ENCODE measurements at places on chromosomes 11 and 22.

- DNase-seq: no peak
Observed at GRCh38 chr11:104129145-104129544, 34.8 kb downstream of the PDGFD start.

DNA sequence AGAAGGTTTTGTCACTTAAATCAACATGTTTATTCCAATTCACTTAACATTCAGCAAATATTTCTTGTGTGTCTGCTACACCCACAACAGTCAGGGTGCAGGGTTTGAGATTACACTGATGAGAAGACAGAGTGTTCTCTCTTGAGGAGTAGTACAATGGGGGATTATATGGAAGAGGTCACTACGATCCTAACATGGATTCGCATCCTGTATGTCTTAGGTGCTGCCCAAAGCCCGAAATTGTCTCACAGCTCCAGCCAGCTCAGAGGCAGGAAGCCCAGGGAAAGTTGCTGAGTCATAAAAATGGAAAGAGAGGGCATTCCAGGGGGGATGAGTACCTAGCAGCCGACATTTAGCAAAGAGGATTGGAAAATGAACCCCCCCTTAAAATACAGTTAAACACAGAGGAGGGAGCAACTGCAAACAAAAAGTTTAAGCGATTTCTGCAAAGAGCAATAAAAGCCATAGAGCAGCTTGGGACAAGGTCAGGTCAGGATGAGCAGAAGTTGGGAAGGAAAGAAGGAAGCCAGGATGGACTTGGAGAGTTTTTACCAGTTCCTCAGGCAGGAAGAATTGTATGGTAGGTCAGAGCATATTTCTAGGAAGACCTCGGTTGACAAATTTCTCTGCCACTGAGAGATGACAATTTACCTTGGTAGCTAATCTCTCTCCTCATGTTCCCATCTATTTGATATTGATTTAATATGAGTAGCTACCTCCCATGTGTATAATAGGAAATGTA, 49.5 kb downstream of the IGLL5 start:
- no peak for DNase-seq

DNA sequence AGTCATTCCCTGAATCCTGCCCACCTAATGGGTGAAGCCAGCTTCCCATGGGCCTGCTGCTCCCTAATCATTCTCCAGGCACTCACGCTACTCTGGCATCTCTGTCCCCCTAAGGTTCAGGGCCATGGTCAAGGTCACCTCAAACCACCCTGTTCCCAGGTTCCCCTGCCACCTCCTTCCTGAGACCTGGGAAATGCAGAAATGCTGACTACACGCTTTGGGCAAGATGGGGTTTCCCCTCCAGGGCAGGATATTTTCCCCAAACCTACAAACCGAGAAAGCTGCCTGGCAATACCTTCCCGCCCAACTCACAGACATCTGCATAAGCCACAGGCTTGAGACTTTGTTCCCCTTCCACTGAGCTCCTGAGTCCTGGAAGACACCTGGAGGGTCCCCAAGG, 97.6 kb downstream of the FEZ1 start:
- DNase-seq: no peak

GRCh38 chr11:66070604-66071380, 720 bp downstream of the PACS1 start:
- DNase-seq: no peak

DNA sequence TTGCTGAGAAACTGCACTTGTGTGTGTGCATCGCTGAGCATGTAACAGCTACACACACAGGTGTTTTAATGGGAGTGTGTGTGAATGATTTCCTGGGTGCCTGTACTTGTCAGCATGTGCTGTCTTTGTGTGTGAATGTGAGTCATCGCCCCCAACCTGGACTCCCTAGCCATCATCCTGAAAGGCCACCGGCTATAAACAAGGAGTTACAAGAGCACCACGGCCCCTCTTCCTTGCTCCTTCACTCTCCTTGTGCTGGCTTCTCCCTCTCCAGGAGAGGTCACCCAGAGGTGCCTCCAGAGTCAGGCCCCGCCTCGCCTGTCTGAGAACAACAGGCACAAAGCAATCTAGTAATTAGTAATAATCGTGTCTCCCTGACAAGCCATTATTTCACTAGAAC, 419.2 kb downstream of the BUD13 start:
- peak; percentile 66 for DNase-seq

GRCh38 chr11:132125988-132126871, 755.8 kb downstream of the NTM start:
- DNase-seq: peak; percentile 64

GRCh38 chr22:34414467-34415440, 494.5 kb upstream of the LARGE1 start:
- no peak for DNase-seq

DNA sequence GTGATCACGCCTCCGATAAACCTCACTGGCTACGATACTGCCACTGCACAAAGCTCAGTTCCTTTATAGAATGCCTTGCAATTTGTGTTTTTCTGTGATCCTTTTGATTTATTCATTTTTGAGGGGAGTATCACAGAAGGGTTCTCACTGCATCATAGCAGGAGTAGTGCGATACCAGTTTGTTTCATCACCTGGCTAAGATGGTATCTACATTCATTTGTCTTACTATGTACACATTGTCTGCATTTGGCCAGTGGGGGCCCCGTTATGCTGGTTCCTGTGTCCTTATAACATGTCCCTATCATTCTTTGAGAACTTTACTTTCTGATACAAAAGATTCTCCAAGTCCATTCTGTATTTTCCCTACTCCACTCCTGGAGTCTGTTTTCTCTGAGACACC, 44.6 kb downstream of the APLP2 start:
- no peak for DNase-seq

DNA sequence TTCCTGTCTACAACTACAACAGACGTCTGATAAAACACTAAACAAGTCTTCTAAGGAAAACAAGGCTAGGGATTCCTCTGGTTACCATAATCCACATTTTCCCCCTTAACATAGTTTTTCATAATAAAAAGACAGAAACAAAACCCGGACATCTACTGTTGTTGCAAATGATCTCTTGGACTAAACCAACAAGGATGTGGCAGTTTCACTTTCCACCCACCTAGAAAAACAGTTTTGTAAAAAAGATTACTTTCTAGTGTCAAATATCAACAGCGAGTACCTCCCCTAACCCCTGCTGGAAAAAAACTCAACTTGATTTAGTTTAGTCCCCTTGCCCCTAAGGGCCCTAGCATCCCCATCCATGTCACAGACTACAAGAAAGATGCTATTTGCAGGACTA, 5.4 kb downstream of the GNG3 start:
- DNase-seq: no peak

DNA sequence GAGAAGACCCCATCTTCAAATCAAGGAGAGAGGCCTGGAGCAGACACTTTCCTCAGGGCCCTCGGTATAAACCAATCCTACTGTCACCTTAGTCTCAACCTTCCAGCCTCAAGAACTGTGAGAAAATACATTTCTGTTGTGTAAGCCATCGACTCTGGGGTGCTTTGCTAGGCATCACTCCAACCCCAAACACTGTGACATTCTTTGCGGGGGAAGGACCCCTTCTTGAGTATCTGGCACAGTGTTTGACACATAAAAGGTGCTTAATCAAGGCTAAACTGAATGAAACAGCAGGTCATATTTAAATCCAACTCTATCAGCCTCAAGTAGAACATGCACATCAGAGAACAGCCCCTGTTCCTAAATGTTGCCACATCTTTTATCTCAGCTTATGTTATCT, 558.1 kb downstream of the INSC start:
- no peak for DNase-seq

DNA sequence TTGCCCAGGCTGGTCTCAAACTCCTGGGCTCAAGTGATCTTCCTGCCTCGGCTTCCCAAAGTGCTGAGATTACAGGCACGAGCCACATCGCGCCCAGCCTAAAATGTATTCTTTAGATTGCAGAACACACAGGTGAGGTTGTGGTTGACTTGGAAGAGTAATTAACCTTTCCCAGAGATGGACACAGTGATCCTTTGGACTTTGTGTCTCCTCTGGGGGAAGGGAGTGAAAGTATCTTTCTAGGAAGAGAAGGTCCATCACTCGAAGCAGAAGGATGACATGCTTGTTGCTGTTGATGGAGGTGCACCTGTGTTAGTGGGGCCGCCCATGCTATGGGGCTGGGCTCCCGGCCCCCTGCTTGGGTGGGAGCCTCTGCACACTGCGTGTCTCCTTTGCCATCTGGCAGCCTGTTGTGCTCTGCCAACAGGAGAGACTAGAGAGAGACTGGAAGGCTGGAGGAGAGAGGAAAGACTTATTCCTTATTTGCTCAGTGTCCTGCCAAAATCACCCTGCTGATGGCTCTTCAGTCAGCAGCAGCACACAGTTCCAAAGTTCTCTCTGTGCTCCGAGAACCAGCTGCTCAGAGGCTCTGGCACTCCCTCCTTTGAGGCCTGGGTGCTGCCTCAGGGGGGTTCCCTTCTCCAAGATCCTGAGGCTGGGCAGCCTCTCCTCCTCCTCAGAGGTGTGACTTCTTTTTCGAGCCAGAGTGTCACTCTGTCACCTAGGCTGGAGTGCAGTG, 33.1 kb upstream of the CYB5R3 start:
- DNase-seq: no peak

- peak; percentile 31 for DNase-seq
Observed at GRCh38 chr11:46948378-46949131, 12.0 kb downstream of the CSTPP1 start.

- DNase-seq: no peak
Observed at GRCh38 chr11:29272019-29272654, 744.7 kb downstream of the KCNA4 start.

DNA sequence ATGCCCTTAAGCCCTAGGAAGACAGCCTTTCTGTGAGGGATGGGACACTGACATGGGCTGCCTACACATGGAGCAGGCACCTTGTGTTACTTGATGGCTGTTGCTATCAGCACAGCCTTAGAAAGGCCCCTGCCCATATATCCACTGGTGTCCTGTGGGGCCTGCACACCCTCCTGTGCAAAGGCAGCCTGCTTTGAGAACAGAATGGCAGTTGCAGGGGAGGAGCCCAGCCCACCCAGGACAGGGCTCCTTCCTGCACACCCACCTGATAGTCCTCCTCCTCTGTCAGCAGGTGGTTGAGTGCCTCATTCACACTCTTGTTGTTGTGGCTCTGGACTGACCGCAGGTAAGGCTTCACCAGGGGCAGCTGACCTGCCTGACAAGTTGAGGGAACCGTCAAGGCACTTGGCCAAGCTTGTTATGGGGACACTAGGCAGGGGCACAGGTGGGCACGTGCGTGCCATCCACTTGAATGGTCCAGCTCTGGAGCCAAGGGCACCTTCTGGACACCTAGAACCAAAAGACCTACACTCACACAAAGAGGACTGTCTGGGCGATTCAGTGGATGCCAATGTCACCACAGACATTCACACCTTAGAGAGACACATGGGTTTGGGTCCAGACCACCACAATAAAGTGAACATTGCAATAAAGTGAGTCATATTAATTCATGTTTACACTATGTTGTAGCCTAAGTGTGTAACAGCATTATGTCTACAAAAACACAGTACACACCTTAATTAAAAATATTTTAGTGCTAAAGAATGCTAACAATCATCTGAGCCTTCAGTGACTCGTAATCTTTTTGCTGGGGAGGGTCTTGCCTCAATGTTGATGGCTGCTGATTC, 9.4 kb upstream of the SLC25A1 start:
- DNase-seq: no peak

- DNase-seq: no peak
Observed at GRCh38 chr11:6388748-6389147, 1.5 kb upstream of the SMPD1 start.

- DNase-seq: peak; percentile 22
Observed at GRCh38 chr11:113553915-113554314, 78.7 kb upstream of the DRD2 start.

- DNase-seq: no peak
Observed at GRCh38 chr11:128374026-128374425, 213.3 kb downstream of the ETS1 start.

DNA sequence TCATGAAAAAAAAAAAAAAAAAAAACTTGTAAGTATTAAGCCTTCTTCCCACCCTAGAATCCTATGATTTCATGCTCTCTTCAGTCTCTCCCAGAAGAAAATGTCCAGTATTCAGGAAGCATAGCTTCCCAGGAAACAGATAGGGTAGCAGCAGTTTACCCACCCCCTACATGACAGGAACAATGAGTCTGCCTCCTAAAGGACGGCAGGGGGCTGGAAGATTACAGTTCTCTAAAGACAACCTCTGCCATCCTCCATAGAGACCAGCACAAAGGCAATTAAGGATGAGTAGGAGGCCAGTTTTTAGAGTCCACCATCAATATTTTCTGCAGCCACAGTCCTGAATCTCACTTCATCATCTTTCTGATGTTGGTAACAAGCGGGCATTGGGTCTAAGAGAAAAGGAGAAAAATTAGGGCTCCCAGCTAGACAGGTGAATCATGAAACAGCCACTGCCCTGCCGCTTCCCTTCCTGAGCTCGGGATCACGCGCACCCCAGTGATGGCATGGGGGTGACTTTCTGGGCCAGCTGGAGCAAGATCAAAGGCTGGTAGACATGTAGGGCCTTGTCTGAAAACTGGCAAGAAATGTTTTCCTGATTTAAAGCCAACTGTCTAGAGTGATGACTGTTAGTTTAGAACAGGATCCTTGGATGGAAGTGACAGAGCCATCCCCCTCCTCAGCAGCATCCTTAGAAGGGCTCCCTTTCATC, 322.8 kb downstream of the LARGE1 start:
- no peak for DNase-seq

DNA sequence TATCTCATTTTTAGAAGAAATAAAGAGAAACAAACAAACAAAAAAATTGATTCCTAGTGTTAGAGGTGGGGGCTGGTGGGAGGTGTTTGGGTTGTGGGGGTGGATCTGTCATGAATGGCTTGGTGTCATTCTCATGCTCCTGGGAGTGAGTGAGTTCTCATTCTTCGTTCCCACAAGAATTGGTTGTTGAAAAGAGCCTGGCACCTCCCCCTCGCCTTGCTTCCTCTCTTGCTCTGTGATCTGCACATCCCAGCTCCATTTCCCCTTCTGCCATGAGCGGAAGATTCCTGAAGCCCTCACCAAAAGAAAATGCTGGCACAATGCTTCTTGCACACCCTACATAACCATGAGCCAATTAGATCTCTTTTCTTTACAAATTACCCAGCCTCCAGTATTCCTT, 277.8 kb downstream of the ST3GAL4 start:
- DNase-seq: no peak

DNA sequence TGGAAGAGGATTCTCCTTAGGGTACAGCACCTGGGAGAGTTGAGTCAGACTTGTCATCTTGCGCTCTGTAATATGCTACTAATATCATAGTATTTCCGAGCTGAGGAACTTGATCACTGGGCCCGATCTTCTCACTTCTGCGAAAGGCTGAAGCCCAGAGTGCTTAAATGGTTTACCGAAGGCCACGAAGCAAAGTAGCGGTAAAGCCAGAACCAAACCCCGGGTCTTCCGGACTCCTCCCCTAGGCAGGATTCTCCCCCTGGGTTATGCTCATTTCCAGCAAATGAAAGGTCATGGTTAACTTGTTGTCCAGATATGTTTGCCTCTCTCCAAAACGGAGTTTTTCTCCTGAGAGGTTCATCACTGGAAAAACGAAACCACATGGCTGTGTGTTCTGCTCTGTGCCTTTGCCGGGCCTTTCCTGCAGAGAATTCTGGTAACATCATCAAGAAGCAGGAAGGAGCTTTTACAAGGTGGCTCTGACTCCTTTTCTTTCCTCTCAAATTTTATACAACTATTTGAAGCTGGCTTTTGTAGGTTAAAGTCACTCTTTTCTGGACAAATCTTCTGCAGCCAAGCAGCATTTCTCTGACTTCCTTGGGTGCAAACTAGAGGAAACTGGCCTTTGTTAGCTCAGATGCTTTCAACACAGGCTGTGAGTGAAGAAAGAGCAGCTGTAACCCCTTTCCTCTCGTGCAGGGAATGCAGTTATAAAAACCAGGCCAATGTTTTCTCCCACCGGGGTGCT, 35.5 kb downstream of the UBASH3B start:
- DNase-seq: no peak

All from NCI-H2081 (cell line).